ENCODE measurements at places on chromosomes 12 and 14.

- DNase-seq, result no peak
These were observed 466.2 kb upstream of the FLRT2 start for GRCh38 chr14:85063747-85064146.

DNA sequence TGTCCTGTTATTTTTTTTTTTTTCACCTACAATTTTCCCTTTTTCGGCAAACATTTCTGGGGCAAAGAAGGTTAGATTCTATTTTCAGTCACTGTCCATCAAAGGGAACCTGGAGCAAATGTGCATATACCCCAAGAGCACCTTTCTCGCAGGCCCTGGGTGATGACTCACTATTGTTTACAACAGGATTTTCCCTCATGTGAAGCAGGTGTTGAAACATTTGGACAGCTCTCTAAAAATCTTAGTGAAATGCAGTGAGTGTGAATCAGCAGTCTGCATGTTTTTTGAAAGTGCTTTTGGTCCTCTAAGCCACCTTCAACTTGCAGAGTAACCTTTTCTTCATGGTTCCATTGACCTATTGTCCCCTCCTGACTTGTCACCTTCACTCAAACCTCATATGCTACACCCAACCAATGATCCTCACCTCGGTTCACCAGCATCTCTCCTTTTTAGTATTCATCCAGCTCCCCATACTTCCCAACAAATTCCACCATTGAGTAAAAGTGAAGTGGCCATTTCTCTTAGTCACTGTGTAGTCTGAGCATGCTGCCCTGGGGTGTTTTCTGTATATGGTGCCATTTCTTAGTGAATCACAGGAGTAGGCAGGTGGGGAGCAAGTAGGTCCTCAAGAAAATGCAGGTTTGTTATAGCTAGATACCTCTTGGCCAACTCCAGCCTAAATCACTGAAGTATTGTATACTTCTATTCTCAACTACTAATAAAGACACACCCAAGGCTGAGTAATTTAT is 260.2 kb downstream of the BMP4 start:
- DNase-seq, result no peak

- DNase-seq, result no peak
These were observed 9.2 kb downstream of the CABP1 start for GRCh38 chr12:120649442-120650232.

DNA sequence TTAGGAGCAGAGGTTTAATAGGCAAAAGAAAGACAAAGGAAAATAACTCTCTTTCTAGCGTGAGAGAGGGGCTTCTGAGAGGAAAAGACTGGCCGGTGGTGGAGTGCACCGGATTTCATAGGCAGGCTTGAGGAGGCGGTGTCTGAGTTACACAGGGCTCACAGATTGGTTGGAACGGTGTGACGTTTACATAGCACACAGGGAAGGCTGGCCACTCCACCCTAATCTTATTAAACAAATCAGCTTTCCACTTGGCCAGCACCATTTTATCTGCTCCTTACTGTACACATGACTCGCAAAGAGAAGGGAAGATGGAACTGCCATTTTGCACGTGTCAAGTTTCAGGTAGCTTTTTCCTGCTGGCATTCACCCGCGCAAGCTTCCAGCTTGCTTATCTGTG is 587.7 kb downstream of the RPL10L start:
- DNase-seq, result no peak

- DNase-seq, result no peak
These were observed 55.2 kb downstream of the PELI2 start for GRCh38 chr14:56173365-56173922.

DNA sequence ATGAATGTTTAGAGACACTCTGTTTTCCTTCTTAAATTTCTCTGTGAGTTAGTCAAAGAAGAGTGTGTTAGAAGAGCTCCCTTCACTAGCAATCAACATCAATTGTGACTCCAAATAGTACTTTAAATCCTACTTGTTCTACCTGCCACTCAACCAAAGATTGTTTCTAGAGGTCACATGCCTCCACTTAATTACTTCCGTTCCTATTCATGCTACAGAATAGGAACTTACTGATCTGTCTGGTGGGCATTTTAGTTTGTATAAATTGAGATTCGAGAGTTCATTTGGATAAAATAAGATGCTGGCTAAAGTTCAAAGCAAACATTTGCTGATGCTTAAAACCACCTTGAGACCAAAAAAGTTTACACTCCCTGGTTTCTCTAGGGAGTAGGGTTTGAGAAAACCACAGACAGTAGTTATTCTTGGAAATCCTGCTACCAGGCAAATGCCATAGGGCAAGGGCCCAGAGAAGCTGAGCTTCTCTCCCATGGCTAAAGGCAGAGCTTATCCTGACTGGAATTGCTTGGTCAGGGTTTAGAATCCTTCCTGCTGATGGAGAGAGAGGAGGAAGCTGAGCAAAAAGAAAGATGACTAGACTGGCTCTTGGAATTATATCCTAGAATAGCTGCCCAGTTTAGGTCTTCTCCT is 389.6 kb upstream of the ATP2B1 start:
- DNase-seq, result no peak

DNA sequence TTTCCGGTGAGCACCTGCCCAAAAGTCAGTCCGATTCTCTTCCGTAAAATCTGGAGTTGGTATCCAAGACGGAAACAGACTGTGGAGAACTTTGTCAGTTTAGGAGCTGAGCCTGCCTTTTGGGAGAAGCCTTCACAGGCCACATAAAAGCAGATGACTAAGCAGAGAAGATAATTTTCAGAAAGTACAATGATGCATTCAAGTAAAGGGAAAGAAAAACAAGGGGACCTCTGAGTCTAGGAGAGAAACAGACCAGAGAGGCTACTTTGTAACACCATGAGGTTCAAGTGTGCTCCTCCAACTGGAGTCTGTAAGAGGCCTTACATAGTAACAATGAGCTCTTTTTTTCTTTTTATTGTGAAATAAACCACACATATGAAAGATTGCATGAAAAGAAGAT is 21.1 kb downstream of the TMED8 start:
- DNase-seq, result no peak

DNA sequence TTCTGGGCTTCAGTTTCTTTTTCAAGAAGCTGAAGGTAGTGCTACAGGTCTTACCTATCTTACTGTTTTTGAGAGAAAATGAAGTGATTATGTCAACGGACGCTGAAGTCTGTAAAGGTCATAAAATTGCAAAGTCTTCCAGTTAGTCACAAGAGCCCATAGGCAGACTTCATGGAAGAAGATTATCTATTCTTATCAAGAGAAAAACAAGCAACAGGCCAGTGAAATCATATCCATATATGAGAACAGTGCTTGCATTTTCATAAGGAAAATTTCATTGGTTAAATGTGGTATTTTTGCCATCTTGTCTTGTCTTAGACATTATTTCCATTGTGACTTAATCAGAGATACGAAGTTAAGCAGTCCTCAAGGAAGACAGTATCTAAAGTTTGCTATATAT is 412.7 kb upstream of the SEL1L start:
- DNase-seq, result no peak

- DNase-seq, result no peak
These were observed 508.2 kb upstream of the ATP2B1 start for GRCh38 chr12:90216815-90217214.

- DNase-seq, result no peak
These were observed 63.9 kb downstream of the BICD1 start for GRCh38 chr12:32170437-32170998.

- no peak for DNase-seq
These were observed 88.1 kb upstream of the DHRS4 start for GRCh38 chr14:23865502-23865901.

GRCh38 chr12:19752712-19753111 is 313.4 kb downstream of the AEBP2 start:
- no peak for DNase-seq

DNA sequence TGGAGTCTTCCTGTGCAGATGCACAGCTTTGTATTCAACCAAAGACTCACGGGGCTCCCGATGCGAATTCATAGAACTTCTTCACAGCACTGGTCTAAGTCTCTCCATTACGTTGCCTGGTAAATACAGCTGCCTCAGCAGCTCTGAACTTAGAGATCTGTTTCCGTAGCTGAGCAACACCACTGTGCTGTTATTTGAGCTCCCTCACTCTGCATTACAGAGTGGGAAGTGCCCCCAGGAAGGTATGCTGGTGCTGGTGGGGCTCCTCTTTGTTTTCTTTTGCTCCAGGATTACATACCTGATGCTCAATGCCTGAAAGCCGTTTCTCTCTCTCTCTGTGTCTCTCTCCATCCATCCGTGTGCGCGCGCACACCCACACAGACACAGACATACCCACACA is 227.5 kb upstream of the RMST start:
- DNase-seq, result no peak

GRCh38 chr14:74965486-74966153 is 10.2 kb upstream of the PGF start:
- DNase-seq, result no peak

DNA sequence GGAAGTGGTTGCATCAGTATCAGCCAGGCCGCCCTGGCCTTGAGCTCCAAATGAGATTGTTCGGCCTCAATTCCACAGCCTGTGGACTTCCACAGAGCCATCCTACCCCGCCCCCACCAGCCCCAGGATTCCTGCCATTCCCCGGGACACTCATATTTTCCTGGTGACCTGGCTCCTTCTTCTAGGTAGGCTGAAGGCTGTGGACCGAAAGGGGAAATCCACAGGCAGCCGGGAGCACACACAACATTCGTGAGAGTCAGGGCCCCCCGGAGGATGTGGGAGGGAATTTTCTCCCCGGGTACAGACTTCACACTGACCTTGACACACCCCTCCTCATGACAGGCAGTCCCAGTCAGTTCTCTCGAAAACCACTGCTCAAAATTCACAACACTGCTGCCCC is 39.9 kb downstream of the RIN3 start:
- no peak for DNase-seq

DNA sequence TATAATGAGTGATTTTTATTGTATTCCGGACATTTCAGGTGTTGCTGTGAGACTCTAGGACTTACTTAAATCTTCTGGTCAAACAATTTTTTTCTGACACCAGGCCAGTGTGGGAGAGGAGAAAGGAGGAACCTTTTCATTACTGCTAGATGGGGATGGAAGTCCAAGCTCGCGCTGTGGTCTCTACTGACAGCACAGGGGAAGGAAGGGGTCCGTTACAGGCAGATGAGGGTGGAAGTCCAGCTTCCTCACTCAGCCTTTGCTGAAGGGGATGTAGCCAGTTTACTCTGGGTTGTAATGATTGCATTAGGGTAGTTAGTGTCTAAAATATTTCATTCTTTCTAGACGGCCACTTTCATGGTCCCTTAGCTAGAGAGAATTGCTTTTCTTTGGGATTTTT is 26.3 kb upstream of the ST8SIA1 start:
- DNase-seq, result no peak

GRCh38 chr14:93741556-93742230 is 46.6 kb downstream of the PRIMA1 start:
- no peak for DNase-seq

GRCh38 chr14:93909429-93910128 is 17.6 kb upstream of the FAM181A start:
- DNase-seq, result no peak

GRCh38 chr12:31859232-31859977 is 99.8 kb upstream of the RESF1 start:
- no peak for DNase-seq

- DNase-seq, result no peak
These were observed 61.9 kb downstream of the DRAM1 start for GRCh38 chr12:101939306-101939705.

GRCh38 chr12:98149691-98150210 is 365.6 kb upstream of the TMPO start:
- DNase-seq, result no peak

- DNase-seq, result no peak
These were observed 2.1 kb downstream of the SLC8B1 start for GRCh38 chr12:113332688-113333417.

DNA sequence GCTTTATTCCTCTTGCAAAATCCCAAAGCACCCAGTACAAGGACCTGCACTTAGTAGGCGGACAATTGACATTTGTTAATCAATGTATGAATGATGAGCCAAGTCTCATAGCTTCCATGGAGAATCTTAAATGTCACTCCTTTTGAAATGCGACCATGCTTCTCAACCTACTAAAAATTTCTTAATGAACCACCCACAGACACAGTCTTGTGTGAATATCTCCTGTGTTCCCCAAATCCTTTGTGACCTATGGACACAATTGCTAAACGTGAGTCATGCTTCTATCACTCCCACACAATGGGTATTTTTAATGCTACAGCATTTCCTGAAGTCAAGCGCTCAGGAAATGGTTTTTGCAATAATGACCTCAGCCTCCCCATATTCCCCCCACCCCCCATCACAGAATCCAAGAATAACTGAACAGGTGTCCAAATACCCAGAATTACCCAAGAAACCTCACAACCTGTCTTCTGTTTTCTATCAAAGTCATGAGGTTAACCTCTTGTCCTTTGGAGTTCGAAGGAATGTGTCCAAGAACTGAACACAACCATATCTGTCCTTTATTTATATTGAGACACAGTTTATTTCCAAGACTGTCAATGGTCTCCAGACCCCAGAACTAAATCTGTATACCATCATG is 163.6 kb upstream of the PLEKHG7 start:
- no peak for DNase-seq

- no peak for DNase-seq
These were observed 14.8 kb upstream of the NFYB start for GRCh38 chr12:104152685-104153241.
